Hematopoietic multipotent progenitor cell treated with erythropoietin and hydrocortisone succinate and interleukin-3 and kit ligand, for 4 days (in vitro differentiated cells): ENCODE measurements at places on chromosomes 4 and X.

- no peak for DNase-seq
Observed at GRCh38 chr4:925171-925570, 6.9 kb downstream of the GAK start.

- no peak for DNase-seq
Observed at GRCh38 chr4:105155426-105155825, 8.8 kb downstream of the TET2 start.

DNA sequence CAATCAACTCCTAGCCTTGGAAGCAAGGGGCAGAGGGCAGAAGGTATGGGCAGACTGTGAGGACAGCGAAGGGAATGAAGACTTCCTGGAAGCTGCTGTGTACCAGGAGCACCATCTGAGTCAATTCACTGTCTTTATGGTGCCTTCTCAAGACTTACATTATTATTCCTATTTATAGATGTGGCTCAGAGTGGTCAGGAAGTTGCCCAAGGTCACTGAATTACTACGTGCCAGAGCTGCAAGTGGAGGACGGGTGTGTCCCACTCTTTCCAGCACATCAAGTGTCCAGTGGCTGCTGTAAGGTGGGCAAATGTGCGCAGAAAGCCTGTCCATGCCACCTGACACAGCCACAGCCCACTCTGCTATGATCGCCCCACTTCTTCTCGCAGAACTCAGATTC lies 32.0 kb downstream of the SMPX start:
- DNase-seq, result no peak

DNA sequence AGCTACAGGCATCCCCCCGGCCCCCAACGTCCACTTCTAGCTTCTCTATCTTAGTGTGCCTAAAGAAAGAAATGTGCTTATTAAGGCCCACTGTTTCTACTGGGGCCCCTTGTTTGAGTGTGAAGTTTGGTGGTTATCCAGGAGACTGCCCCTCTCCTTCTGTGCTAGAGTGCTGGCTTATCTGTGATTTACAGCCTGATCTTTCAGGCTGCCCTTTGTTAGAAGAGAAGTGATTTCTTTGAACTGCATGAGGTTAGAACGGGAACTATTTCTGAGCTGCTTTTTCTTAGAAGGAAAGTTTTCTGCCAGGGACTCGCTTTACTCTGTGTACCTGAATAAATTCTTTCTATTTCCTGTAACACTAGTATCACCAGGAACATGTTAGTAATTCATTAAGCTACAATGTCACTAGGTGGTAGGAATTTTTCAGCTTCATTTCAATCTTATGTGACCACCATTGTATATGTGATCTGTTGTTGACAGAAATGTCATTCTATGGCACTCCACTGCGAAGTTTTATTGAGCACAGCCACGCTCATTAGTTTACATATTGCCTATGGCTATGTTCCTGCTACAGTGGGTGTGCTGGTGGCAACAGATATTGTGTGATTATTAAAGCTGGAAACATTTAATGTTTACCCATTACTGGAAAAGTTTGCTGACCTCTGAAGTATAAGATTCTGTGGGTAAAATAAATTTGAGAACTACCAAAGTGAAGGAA lies 193.8 kb upstream of the CXorf51B start:
- DNase-seq, result no peak

DNA sequence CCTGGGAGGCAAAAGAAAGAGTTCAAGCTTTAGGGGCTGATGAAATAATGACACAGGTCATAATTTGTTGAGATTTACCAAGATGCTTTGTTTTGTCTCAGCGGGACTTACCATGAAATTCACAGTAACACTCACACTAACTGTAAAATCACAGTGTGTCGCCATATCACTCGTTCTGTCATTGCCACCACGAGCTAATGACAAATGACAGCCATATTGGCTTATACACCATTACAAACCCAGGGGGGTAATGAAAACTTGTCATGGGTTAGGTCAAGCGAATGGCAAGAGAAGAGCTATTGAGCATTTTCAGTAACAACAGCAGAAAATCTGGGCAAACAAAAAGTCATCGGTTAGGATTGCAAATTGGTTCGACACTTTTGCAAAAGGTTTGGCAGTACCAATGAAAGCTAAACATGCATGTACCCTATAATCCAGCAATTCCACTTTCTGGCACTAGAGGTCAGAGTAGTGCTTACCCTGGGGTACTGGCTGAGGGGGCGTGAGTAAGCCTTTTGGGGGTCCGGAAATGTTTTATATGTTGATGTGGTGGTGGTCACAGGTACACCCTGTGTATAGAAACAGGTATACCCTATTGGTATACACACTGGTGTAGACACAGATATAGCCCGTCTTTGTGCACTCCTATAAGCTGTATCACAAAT lies 83.9 kb upstream of the RAI2 start:
- peak; percentile 41 for DNase-seq

DNA sequence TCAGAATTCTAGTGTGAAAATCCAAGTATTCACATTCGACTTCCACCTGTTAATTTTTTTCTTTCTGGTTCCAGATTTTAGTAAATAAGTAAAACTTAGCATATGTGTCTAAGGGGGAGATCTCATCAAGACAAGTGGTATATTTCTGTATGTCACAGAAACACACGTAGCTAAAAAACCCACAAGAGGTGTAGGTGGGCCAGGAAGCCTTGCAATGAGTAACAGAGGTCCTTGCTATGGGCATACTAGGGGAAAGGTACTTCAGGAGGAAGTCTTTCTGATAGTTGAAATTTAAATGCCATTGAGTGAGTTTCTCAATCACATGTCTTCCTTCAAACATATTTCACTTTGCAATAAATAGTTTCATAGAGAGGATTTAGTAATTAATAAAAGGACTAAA lies 315.8 kb downstream of the MID1IP1 start:
- DNase-seq, result no peak

DNA sequence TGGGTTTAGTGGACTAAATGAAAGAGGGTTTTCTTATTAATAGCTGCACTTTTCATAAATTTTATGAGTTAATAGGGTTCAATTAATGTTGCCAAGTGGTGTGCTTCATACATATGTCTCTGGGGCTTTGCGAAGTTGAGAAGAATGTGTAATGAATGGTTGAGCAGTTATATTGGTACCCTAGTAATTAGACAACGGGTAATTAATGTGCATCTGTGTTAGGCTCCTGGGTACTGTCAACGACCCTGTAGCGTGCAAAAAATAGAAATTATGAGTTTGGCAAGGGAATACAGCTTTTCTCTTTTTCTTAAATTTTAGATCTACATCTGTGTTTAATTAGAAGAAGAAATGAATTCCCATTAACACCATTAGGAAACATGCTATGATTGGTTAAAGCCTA lies 1027.7 kb downstream of the ARAP2 start:
- DNase-seq, result no peak

- no peak for DNase-seq
Observed at GRCh38 chrX:30008031-30008430, 207.3 kb upstream of the MAGEB2 start.

GRCh38 chr4:26404743-26405206 lies 84.0 kb downstream of the RBPJ start:
- DNase-seq, result peak; percentile 52

DNA sequence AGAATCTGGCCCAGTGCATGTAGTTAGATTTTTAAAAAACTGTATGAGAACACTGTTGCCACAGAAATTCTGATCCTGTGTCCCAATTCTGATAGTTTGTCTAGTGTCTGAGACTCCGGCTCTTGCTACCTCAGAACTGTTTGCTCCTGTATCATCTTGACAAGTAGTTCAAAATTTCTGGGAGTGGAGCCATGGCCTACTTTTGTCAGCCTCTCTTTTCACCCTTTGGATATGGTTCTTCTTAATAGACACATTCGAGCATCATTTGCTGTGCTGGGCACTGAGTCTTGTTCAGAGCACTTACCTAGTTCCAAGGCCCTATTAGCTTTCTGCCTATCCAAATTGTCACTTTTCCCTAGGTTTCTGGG lies 46.9 kb downstream of the ATP10D start:
- DNase-seq, result no peak

DNA sequence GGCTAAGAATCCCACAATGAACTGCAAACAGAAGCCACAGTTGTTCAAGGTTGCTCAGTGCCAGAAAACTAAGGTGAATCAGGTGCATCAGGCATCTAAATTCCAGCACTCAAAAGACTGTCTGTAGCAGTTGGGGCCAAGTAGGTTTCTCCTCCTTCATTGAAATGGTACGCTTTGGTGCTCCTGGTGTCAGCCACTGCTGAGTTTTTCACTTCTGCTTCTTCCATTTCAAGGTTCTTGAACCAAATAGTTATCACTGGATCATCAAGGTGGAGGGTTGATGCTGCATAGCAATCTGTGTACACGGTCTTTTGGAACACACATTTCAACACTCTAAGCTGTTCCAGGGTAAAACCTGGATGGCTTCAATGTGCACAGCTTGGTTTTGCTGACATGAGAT lies 74.4 kb downstream of the TMA16 start:
- DNase-seq, result no peak

- no peak for DNase-seq
Observed at GRCh38 chr4:152808670-152809069, 28.9 kb downstream of the ARFIP1 start.

DNA sequence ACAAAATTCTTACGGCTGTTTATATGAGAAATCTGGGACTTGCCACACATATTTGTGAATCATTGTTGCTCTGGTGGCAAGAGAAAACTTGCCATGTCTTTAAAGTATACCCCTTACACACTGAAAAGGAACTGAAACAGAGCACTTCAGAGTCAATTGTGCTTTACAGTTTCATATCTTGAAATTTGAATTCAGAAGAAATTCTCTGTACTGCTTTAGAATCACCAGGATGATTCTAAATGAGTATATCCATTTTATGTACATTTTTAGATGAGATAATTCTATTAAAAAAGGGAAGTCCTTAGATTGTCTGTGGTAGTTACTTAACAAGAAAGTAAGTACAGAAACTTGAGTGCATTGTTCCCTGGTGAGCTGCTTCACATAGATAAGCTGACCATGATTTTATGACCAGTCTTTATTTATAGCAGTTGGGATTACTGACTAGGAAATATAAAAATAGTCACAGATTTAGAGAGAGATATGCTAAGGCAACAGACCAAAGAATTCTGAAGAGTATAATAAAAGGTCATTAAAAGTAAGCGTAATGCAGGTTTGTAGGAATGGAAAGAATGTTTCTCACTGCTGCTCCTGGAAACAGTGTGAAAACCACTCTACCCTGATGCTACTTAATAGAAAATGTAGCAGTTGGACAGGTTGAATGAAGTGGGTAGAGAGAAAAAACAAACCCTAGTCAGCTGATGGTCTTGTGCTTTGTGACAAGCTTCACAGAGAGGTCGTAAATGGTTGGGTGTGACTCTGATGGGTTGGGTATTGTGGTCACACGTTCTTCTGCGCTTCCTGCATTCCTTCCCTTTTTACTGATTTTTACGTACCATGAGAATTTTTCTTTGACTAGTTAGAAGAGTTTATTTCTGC lies 41.0 kb downstream of the FNIP2 start:
- peak; percentile 92 for DNase-seq

- no peak for DNase-seq
Observed at GRCh38 chr4:122747883-122748282, 15.4 kb downstream of the BBS12 start.

DNA sequence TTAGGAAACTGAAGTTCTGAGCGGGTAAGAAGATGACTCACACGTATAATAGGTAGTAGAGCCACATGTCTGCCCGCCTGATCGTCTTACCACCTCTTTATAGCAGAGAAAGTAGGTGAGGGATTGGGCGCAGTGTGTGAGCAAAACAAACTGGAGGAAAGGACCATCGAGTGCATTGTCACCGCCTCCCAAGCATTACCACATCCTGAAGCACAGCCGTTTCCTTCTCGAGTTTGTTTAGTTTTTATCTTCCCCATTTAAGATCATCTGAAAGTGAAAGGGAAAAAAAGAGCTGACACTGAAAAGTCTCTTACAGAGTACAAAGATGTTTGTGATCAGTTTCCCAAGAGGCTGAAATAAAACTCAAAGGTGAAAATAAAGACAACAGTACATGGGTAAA lies 14.8 kb downstream of the PDK3 start:
- DNase-seq, result peak; percentile 84

DNA sequence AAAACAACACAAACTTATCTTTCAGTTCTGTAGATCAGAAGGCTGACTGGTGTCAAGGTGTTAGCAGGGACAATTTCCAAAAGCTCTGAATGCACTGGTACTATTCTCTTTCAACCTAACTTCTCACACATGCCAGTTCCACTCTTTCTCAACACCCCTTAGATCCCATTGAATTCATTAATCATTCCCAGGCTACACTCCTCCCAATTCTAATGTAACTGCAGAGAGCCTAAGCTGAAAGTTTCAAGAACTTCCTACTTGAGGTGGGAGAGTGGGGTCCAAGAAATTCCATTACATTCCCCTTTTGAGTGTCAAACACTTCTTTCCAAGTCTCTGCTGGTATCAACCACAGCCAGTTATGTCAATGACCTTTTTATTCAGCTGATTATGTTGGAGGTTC lies 142.0 kb downstream of the ADAMTS3 start:
- DNase-seq, result no peak

DNA sequence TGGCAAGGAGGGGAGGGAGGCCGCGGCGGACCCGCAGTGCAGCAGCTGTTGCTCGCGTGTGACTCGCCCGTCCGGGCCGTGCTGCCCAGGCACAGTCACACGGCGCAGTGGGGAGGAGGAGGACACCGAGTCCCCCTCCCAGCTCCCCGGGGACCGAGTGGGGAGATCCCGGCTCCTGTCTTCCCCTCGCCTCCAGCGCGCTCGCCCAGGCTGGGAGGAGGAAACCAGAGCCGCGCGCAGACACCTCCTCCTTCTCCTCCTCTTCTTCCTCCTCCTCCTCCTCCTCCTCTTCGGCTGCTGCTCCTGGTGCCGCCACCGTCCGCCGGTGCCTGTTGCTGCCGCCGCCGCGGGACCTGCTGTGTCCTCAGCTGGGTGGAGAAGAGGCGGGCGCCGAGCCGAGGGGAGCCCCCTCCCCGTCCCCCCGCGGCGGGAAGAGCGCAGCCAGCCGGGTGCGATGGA lies at the start of gene TBC1D1:
TBC1D1 (plus strand) TSS at position 284 of the 459 bp plus-strand sequence. CDS start 11,012 bp downstream, outside the sequence.
- peak; percentile 35 for DNase-seq

DNA sequence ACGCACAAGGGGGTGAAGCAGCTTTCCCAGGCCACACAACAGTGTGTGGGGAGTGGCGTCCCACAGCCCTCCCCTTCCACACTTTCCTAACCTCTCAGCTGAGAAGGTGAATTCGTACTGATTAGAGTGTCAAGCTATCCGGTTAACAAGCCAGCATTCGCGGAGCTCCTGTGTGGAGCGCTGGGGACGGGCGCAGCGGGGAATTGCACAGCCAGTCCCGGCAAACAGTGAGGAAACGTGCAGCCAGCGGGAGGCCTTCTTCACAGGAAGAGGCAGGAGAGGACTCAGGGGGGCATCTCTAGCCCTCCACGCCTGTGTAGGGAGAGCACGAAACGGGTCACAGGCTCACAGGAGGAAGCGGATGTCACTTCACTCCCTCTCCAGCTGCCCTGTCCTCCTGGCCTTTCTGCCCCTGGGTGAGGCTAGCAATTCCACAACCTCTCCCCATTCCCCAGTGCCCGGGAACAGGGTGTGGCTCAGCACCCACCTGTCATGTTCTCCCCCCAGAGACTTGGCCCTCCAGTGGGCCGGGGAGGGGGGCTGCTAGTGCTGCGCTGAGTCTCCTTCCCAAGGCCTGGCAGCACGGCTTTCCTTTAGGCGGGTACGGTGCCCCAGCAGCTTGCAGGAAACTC lies 117.3 kb downstream of the CPZ start:
- no peak for DNase-seq
